HCEC 1CT (cell line): ENCODE measurements at places on chromosomes 5 and 9.
A peak's percentile ranks its signal among the peaks of the same experiment; 100 is the strongest.

DNA sequence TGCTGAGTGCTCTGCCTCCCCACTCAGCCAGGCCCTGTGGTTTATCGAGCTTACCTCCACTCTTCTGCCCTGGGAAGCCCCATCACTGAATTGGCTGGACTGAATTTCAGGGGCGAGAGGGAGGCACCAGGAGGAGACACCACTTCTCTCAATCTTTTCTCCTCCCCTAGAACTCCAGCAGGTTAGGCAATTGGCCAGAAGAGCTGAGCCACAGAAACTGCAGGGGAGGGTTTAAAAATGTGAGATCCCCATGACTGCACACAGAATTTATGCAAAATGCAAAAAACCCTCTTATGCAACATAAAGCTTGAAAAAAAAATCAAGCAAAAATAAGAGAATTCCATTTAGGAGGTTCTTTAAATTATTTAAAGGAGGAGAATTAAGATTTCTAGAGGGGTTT, 29.9 kb downstream of the TUT7 start:
- DNase-seq, result peak; percentile 45

GRCh38 chr5:140058212-140058932, 15.3 kb upstream of the NRG2 start:
- DNase-seq, result no peak

DNA sequence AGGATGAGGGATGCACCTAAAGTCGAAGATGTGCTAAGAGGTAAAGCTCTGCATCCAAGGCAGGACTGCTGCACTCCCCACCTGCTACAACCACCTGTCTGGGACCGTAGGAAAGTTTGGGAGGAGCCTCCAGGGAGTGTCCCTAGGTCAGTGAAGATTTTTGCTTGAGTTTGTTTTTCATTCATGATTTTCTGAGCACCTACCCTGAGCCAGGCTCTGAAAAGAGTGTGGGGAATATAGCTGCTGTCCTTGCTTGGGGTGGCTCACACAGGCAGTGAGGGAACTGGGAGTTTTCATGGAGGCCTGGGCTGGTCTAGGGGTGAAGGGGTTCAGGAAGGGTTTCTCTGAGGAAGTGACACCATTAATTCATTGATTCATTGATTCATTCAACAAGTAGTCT, 48.9 kb downstream of the SAR1B start:
- no peak for DNase-seq

DNA sequence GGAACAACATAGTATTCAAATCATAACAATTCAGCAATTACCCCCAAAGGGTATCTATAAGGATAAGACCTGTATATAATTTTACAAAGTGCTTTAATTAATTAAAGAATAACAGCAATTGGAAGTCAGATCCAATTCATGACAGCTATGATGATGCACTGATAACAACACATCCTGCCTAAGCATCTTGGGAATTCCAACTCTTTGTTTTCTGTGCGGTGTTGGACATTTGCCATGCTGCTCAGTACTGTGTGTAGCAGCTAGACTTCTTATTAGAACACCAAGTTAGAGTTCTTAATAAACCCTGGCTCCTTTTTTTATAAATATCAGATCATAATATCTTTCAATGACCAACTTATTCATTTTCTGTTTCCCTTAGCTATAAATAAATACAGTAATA, 209.0 kb downstream of the SEC61B start:
- DNase-seq, result peak; percentile 41

DNA sequence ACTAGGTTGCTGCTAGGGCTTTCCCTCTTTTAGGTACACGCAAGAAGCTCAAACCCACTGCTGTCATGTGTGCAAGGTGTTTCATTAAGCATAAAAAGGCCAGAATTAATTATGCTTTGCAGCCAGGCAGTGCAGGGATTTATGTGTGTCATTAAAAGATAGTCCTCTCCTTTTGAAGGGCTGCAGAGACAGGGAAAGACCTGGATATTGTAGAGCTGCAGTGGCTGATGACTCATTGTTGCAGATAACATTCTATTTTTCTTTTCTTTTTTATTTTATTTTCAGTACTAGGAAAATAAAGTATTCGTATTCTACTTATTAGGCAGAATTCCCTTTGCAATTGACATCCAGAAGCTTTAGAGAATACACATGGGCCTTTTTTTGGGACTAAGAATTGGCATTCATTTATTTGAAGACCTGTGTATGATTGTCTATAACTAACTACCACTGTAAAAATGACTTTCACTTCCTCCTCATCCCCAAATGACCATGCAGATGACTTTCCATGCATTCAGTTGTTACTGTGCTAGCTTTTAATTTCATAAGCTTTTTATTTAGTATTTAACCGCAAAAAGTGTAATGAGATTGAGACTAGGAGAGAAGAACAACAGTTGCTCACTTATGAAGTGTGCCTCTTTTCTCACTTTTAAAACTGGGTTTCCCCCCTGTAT, 113.0 kb downstream of the PAM start:
- no peak for DNase-seq

- DNase-seq, result no peak
These were observed 7.0 kb downstream of the BARHL1 start for GRCh38 chr9:132589148-132590036.

- DNase-seq, result no peak
These were observed 402.9 kb upstream of the CLINT1 start for GRCh38 chr5:158261674-158262367.

DNA sequence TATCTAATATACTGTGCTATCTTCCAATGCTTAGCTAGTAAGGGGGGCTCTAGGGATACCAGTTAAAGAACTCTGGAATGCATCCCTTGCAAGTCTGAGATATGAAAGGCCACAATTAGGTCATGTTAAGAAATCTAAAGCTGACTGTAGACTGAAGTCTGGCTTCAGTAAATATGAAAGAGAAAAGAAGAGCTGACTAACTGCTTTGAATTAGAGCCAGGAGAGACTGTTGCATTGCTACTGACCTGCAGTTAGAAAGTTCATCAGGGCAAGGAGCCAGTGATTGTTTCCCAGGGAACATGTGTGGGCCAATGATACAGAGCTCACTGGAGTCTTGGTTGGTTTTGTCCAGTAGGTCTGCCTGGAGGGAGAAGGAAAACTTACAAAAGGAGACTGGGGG, 472.1 kb upstream of the TNC start:
- peak; percentile 92 for DNase-seq

DNA sequence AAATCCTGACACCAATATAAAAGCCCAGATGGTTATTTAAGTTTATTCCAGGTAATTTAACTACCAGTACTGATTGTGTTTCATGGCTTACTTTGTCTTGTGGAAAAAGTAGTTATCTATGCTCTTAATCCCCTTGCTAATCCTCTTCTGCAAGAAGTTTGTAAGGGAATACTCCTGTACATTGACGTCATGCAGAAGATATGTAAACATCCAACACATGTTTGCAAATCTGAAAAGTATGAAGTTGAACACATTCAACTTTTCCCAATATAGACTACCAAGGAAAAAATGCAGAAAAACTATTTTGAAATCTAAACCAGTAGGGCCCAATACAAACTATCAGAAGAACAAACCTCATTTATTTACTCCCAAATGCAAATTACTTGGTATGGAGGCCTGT, 56.3 kb upstream of the ELL2 start:
- peak; percentile 91 for DNase-seq

- DNase-seq, result peak; percentile 85
These were observed 400.0 kb downstream of the ARRDC3 start for GRCh38 chr5:90983148-90983547.

DNA sequence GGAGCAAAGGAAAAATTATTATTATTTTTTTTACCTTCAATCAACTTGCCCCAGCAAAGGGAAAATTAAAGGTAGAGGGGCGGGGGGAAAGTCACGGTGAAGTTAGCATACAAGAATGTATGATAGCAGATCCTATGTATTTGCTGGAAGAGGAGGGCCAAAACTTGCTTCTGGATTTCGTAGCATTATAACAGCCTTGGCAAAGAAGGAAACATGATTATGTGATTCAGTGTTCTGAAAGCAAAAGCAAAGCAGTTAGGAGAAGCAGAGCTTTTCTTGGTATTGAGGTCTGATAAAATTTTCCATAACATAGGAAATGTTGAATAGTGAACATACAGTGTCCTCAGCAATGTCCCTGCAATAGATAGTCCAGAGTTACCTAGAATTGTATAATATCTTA, 32.4 kb downstream of the MAST4 start:
- no peak for DNase-seq

- peak; percentile 86 for DNase-seq
These were observed 2.5 kb downstream of the TLE1 start for GRCh38 chr9:81686614-81687520.

DNA sequence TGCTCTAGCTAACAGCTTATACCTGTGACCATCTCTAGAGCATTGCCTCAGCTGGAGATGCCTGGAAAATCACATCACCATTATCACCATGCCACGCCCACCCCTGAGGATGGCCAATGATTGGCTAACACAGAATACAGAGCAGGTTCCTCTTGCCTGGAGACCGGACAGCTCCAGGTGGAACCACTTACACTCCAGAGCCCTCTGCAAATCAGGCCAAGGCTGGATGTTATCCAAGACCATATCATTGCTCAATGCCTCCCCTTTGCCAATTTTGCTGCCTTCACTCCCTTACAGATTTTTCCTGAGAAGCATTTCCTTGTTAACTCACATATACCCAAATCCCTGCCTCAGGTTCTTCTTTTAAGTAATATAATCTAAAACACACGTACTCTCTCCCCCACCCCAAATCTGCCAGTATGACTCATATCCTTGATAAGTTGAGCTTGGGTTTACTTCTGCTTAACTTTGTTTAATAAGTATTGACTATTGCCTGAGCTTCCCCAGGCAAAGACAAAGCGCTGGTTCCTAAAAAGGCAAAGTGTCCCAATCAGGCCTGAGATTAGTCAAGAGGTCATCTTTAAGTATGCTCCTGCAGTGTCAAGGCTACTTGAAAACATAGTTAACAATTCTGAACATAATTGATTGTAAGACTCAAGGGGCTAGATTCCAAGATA, 309.6 kb downstream of the EPB41L4A start:
- DNase-seq, result peak; percentile 64

DNA sequence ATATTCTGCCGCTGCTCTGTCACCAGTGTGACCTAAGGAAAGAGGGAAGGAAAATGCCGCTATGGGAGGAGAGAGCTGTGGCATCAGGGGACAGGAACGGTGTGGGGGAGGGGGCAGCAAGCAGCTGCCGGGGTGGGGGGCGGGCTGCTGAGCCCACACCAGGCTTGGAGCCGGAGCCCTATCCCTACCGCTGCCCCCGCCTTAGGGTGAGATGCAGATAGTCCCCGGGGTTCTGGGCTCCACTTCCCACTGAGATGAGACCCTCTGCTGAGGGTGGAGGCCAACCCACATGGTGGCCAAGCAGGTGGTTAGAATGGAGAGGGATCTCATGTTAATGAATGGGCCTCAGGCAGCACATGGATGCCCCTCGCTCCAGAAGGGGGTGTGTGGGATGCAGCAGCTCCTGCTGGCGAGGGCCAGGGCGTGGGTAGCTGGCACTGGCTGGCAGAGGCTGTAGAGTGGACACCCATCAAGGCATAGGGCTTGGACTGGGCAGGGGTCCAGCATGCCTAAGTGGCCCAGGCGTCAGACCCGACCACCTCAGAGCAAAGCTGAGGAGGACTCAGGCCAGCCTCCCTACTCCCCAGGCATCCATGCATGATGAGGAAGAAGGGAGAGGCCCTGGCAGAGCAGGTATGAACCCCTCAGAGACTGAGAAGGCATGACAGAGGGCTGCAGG, 131.5 kb downstream of the ZNF354C start:
- no peak for DNase-seq

DNA sequence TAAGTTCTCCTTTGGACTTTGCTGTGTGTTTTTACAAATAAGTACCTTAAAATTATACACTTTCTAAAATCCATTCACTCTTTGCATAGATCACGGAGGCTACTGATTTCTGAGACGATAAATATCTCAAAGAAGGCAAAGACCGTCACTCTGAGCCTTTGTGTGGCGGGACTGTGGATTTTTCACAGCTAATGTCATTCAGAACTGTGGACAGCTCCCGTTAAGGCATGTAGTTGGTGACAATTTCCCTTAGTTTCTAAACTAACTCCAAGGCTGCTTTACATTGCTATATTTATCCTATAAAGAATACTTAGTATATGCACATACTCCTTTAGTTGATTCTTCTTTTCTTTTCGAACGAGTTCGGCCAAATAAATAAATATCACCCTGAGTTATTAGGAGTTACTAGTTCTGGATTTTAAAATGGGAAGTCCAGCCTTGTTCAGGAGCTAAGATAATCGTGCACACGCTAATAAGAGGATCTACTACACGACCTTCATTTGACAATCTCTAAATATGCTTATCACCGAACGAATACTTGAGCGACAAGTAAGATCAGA, 1.8 kb downstream of the HCN1 start:
- DNase-seq, result no peak

GRCh38 chr5:179762781-179763176, 30.2 kb downstream of the MAML1 start:
- DNase-seq, result peak; percentile 76

DNA sequence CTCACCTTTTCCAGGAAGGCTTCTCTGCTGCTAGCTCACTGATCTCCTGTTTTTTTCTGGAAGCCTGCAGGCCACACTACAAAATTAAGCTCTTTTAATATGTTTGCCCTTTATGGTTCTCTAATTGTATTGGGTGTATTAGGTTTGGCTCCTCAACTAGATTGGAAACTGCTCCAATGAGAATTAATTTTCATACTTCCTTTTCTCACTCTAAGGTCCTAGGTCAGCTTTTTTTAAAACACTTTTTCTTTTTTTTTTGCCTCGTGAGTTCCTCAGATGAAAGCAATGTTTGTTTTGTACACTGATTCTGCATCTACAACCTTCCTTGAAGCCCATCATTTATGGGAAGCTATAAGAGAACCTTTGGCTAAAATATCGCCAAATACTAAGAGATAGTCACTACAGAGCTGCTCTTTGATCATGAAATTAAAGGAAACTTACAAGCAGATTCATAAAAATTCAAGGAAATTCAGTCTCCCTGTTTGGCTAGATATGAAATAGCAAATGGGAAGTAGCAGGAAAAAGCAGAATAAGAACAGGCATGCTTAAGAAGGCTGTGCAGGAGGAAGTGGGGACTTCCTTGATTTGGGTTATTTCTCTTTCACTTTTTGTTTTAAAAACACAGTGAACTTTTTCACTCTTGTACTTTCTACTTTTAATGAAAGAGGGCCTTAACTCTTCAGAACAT, 55.2 kb upstream of the FYB1 start:
- no peak for DNase-seq

- peak; percentile 74 for DNase-seq
These were observed 59.4 kb downstream of the SIL1 start for GRCh38 chr5:139138809-139139208.

DNA sequence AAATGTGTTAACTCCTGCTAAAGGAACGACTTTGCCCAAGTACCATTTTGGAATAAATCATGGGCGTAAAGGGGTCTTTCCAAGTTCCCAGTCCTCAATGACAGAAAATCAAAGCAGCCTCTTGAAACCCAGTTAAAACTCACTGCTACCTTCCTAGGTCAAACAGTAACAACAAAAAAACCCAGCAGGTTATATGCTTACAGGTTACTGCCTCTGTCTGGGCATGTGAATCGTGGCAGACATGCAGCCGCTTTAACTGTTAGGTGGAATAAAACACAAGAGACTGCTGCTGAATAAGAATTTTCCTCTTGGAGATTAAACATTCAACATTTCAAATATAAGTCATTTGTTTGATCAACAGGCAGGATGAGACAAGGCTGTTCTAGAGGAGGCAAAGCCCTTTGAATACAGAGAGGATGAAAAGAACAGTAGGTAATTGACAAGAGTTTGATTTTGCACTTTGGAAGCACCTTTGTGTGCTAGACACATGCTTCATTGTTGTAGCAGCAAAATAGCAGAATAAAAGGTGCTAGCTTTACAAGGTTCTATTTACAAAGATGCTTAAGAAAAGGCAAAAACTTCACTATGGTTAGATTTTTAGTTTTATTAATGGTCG, 319.4 kb downstream of the NDUFS4 start:
- no peak for DNase-seq
